ENCODE measurements at places on chromosomes 7 and 10. TPM values are rescaled to one million over a fixed set of nuclear protein-coding genes. Genes with fewer than 3 reads are reported as not detected.

GRCh38 chr7:87113077-87113476, 39.2 kb upstream of the DMTF1 start:
- DNase-seq, result no peak

DNA sequence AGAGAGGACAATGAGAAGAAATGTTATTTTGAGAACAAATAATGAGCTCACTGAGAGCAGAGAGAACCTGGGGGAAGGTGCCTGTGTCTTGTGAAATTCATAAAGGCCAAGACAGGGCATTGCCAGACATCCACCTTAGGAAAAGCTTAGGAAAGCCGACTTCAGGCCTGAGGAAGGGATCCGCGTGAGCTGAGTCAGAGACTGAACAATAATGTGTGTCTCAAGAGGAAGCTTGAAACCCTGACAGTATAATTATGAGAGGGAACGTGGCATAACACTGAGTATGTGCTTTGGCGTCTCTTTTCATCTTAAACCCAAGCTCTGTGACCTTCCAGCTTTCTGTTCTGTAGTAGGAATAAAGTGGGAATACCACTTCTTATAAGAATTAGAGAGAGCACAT, 307.2 kb downstream of the ACTR3B start:
- no peak for DNase-seq

DNA sequence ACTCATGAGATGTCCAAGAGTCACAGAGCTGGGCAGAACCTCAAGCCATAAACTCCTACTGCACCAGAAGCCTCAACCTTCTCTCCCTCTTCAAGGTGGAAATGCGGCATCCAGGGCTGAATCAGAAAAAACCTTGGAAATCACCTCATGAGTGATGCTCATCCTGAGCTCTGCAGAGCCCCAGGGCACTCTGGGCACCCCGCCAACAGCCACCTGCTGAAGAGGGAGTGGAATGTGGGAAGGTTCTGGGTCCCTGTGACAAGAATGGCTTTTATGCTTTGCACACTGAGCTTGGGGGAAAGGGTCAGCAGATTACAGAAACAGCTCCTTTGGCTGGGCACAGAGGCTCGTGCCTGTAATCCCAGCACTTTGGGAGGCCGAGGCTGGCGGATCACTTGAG, 18.8 kb downstream of the NUDT1 start:
- DNase-seq, result no peak

- DNase-seq, result no peak
These were observed 12.4 kb upstream of the ARHGAP12 start for GRCh38 chr10:31940839-31941653.

Gene CC2D2B
- total RNA-seq, result not detected

- DNase-seq, result no peak
These were observed 2.7 kb downstream of the CTTNBP2 start for GRCh38 chr7:117870448-117871130.

- no peak for DNase-seq
These were observed 172.3 kb downstream of the RAPGEF5 start for GRCh38 chr7:22184549-22185199.

GRCh38 chr7:131909151-131909768, 352.8 kb upstream of the PODXL start:
- no peak for DNase-seq

DNA sequence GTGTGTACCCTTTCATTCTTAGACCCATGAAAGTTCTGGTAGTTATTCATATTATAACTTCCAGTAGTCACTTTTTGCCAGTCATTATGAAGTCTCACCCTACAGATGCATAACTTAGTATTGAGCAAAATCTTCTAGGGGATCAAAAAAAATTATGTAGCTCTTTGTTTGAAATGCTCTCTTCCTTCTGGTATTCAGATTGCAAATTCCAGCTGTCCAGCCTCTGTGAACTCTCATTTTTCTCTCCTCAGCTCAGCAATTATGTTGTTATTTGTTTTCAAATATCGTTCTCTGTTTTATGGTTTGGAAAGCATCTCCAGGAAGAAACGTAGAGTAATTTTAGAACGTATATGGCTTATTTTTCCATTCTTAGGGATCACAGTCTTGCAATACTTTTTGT, 442.5 kb downstream of the SEMA3D start:
- DNase-seq, result no peak

Gene TSPAN12
- total RNA-seq, result 13.1 TPM

GRCh38 chr7:28749638-28750037, 208.5 kb downstream of the TRIL start:
- no peak for DNase-seq

DNA sequence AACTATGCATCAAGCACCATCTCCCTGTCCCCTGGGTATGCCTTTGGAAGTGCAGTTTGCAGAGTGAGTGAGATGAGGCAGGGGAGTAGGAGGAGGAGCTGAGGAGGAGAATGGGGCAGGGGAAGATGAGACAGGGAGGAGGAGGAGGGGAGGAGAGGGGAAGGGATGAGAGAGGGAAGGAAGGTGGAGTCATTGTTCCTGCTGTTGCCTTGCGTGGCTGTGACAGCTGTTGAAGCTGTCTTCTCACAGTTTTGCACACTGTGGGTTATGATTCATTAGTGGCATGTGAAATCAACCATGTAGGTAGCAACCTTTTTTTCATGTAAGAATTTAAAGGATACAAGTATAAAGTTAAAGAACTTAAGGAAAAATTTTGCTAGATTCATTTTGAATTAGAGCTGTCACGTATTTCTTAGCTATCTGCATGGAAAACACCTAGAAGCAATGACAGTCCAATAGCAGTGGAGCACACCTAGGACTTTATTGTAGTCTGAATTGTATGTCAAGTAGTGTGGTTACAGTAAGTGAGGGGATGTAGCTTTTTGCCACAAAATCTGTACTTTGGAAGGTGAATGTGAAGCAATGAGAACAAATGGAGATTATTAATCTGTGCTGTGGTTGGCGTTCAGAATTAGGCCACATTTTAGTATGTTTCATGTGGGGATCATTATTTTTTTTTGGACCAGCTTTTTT, 21.7 kb downstream of the CCM2 start:
- no peak for DNase-seq

DNA sequence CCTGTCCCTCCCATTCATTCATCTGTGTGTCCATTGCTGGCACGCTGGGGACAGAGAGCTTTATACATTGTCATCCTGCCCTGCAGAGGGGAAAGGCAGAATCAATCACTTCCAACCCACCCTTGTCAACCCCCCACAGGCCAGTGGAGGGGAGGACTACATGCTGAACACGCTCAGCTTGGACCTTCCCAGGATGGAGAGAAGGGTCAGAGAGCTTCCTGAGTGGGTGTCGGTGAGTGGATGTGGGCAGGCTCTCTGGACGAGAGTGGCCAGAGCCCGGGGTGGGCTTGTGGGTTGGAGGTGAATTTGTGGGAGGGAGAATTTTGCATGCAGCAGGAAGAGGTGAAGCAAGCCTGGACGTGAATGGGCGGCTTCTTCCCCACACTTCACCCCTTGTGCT, 93.9 kb downstream of the DNAJB6 start:
- no peak for DNase-seq

DNA sequence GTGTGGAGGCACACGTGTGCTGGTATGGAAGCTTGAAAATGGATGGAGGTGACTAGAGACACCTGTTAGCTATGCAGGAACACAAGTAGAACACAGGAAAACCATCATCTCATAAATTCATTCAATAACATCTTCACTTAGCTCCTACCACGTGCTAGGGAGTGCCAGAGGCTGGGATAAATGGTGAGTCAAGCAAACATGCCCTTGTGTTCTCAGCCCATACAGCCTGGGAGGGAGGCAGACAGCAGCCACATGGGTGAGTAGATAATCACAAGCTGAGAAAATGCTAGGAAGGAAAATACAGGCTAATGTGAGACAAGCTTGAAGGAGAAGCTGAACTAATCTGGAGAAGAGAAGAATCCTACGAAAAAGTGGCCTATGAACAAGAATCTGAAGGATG, 468.0 kb upstream of the ZMIZ1 start:
- no peak for DNase-seq

Gene SLC26A3
- total RNA-seq, result 2.1 TPM

GRCh38 chr7:92745241-92745640, 91.1 kb downstream of the CDK6 start:
- no peak for DNase-seq

Gene UBE3C
- total RNA-seq, result 32.6 TPM

DNA sequence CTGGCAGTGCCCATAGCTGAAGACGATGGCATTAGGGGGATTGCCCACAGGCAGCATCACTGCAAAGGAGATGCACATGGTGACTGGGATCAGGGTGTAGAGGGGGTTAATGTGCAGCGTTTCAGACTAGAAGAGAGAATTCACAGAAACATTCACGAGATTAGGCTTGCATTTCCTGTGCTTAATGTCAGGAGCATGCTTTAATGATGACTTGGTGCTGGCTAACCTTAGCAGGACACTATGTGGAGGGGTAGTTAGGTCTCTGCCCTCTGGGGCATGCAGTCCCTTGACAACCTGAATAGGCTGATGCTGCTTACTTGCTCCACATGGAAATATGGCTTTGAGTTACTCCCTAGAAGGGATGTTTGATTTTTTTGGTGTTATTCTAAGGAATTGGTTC, 21.8 kb downstream of the STMP1 start:
- no peak for DNase-seq

DNA sequence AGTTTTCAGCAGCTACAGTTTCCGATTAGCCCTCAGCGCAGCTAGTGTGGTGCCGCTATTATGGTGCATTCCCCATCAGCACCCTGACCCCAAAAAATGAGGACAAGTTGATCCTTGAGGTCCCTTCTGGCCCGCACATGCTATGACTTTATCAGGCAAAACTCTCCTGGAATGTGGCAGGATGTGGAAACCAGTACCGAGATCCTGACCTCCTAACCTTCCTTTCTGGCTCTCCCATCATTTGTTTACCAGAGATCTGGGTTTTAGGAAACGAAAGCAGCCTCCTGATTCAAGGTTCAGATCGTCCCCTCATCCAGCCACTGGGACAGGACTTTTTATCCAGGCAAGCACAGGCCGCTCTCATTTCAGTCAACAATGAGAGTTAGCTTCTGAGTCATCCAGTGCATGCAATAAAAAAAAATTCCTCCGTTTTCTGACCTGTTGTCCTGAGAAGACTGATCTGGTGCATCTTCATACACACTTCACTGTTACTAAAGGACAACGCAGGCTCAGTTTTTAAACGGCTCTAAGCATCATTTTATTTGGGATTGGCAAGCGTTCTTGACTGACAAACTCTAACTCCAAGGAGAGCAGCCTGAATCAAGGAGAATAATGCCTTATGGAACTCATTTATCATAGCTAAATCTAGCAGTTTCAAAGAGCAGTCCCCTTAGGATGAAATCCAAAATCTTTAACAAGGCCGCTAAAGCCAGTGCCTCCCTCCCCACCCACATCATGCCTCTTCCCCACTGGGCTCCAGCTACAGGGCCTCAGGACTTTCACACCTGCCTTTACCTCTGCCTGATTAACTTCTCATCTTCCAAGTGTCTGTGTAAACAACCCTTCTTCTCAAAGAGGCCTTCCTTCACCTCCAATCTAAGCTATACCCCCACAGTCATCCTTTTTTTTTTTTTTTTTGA, 17.1 kb downstream of the PDLIM1 start:
- DNase-seq, result no peak

Gene GDF10
- not detected for total RNA-seq

GRCh38 chr7:80386686-80387085, 125.2 kb downstream of the GNAT3 start:
- no peak for DNase-seq

DNA sequence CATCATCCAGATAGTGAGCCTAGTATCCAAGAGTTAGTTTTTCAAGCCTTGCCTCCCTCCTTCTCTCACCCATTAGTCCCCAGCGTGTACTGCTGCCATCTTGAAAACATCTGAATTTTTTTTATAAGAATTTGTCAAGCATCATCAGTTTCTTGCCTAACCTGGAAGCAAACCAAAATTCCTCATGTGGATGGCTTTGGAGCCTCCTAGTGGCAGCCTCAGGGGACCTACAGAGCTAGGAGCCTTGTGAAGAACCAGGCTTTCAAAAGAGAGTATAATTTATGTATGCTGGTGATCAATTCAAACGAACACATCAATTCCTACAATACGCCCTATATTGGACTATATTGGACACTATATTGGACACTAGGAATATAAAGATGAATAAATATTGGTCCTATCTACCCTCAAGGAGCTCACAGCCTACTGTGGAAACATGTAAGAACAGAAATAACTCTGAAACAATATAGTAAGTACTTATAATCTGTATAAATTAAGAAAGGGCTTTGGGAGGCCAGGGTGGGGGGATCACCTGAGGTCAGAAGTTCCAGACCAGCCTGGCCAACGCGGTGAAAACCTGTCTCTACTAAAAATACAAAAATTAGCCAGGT, 63.4 kb downstream of the HPSE2 start:
- no peak for DNase-seq

Gene PTF1A
- not detected for total RNA-seq

DNA sequence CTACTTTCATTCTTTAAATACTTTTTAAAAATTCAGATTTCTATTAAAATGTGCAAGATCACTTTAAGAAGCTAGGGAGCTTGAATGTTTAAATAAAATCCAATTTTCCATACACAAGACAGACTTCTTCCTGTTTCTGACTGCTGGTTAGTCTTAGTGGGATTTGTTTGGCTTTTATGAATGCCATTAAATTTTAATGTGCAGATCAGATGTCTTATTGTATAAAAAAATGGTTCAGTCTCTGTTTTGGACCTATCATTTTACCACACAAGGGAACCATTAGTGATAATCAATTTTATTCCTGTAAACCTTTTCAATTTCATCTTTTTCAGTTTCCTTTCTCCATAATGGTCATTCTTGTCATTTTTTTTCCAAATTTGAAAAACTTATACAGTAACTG, 63.2 kb downstream of the VCL start:
- DNase-seq, result no peak

GRCh38 chr10:127813290-127813689, 76.3 kb downstream of the FOXI2 start:
- no peak for DNase-seq

Gene PRXL2A
- total RNA-seq, result 44.2 TPM

Gene GJD4
- not detected for total RNA-seq

DNA sequence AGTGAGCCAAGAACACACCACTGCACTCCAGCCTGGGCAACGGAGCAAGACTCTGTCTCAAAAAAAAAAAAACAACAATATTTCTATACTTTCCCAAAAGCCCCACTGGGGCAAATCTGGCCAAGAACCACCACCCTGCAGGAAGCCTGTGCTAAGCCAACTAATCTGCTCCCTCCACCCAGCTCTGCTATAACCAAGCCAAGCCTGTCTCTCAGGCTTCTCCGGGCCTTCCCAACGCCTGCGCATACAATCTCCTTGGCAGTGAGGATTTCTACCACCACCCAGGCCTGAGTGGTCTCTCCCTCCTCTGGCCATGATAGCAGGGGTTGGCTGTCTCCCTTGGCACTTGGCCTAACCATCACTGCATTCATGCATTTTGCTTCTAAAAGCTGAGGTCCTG, 14.2 kb downstream of the DDX56 start:
- DNase-seq, result peak; percentile 33

Gene TSPAN15
- total RNA-seq, result 2.3 TPM

Gene CYP3A4
- 1,280 TPM for total RNA-seq

- no peak for DNase-seq
These were observed 114.8 kb upstream of the WAC start for GRCh38 chr10:28418069-28418468.

All from right lobe of liver (tissue), 6 donors.